ENCODE measurements at places on chromosomes 4 and X.

GRCh38 chr4:5809216-5809776, 83.6 kb downstream of the CRMP1 start:
- no peak for DNase-seq

- DNase-seq = no peak
Observed at GRCh38 chr4:41122309-41122708, 92.0 kb downstream of the APBB2 start.

- DNase-seq = no peak
Observed at GRCh38 chrX:111914398-111915090, 38.6 kb downstream of the TRPC5OS start.

DNA sequence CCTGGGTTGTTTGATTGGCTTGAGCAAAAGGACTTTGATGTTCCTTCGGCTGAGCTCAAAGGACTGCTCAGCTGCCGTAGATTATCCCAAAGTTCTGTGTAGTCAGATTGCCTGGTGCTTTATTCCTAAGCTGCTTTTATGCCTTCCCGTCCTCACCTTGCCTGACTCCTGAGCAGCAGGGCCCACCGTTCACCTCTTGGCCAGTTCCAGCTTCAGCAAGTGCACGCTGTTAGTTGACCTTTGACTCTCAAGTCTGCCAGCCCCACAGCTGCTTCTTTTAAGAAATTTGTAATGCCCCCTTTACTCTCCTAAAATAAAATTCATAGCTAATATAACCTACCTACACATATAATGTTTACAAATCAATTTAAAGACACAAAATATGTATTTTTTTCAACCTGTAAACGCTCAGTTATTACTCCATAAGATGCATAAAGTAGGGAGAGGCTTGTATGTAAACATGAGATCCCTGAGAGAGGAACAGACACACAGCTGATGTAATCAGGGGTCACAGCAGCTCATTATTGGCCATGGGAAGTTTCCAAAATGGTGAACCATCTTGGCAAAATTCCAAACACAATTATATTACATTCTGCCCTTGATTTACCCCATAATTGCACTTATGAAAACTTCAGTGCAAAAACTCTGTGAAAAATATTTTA, 28.6 kb downstream of the UCHL1 start:
- DNase-seq = no peak

DNA sequence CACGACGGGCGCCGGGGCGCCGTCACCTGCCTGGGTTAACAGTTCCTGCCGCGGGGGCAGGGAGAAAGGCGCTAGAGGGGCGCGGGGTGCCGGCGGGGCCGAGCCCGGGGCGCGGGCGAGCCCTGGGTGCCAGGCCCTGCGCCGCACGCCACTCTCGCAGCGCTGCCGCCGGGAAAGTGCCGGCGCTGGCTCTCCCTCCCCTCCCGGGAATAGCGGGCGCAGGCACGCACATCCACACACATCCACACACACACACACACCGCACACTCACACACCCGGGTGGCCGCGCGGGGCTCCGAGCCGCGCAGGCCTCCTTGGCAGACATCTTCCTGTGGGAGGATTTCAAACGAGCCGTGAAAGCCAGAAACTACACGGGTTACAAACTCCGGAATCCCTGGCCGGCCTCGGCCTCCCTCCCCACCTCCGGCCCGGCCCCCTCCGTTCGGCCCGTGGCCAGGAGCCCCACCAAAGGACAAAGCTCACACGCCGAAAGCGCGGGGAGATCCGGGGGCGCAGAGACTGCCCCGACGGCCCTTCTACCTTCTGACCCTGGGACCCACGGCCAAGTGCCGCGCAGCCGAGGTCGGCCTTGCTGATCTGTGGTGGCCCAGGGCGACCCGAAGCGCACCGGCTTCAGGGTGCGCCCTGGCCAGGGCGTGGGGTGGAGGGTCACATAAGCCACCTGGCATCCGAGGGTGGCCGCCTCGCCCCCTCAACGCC, 92.3 kb downstream of the BCOR start:
- DNase-seq = no peak

Data from stimulated activated CD8-positive, alpha-beta memory T cell treated with anti-CD3 and anti-CD28 coated beads, Interleukin-7, amount 100 ng/mL, for 4 hours (primary cell).